ENCODE measurements at places on chromosomes 7 and 10.
A peak's percentile ranks its signal among the peaks of the same experiment; 100 is the strongest.

- no peak for DNase-seq
These were observed 100.5 kb downstream of the CALD1 start for GRCh38 chr7:134879815-134880475.

DNA sequence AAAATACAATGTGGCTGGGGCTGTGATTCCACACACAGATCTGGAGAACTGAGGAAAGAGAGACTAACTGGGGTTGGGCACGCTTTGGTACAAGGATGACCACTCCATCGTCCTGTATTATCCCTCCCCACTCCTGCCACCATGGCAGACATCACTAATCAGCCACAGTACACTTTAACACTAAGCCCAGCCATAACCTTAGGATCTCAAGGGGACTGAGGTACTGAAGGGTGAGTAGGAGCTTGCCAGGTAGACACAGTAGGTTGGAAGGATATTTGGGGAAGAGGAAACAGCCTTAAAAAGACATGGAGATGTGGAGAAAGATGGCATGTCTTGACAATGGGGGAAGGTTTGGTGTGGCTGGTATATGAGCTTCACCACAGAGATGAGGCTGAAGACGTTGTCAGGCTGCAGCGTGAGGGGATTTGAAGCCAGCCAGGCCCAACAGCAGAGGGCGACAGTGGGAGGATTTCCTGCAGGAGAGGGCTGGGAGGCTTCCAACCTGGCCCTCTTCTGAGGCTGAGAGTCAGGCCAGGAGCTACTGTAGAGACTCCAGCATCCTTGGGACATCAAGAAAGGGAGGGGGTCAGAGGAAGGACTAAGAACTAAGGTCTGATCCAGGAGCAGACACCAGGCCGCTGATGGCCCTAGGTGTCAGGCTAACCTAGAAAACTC is 58.6 kb upstream of the COL13A1 start:
- no peak for DNase-seq

GRCh38 chr10:121644501-121644900 is 46.3 kb upstream of the FGFR2 start:
- no peak for DNase-seq

DNA sequence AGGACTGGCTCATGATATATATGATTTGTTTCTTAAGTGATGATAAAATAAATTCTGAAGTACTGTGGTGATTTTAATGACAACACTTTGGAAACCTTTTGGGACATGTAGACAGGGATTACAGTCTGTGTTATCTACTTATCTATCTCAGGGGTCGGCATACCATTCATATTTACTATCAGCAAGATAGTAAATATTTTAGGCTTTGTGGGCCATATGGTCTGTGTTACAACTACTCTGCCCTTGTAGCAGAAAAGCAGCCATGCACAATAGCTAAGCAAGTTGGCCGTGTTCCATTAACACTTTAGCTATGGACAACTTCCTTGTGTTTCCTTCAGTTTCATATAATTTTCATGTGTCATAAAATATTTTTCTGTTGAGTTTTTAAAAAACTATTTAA is 97.8 kb upstream of the PRPS1L1 start:
- no peak for DNase-seq

DNA sequence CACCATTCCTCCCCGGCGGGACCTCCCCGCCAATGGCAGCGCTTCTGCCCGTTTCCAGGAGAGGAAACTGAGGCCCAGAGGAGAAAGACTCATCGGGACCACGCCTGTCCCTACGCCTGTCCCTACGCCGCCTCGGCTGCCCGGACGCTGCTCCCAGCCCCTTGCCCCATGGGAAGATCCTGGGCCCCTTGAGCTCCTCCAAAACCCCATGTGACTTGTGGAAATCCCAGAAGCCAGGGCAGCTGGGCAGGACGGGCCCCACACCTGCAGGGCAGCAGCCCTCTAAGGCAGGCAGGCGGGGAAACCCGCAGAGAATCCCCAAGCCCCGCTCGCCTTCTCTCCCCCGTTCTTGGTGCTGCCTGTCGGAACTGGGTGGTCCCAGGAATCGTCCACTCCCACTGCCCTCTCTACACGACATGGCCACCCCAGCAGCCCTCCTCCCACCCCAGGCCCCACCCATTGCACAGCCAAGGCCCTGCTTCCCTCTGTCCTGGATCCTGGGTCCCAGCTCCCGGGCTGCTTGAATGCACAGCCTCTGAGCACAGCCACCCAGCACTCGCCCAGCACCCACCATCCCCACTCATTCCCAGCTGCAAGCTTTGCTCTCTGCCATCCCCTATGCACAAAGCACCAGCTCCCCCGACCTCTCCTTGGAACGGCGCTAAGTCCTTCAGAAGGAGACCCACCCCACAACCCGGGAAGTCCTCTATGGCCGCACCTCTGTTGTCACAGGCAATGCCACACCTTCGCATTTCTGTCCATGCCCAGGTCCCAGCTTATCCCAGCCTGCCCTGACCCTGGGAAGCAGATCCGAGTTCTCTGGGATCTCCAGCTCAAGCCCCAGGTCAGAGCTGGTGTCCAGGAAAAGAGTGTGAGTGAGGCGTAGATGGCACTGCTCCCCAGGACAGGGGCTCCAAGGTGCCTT is 50.6 kb downstream of the SLC29A4 start:
- no peak for DNase-seq

DNA sequence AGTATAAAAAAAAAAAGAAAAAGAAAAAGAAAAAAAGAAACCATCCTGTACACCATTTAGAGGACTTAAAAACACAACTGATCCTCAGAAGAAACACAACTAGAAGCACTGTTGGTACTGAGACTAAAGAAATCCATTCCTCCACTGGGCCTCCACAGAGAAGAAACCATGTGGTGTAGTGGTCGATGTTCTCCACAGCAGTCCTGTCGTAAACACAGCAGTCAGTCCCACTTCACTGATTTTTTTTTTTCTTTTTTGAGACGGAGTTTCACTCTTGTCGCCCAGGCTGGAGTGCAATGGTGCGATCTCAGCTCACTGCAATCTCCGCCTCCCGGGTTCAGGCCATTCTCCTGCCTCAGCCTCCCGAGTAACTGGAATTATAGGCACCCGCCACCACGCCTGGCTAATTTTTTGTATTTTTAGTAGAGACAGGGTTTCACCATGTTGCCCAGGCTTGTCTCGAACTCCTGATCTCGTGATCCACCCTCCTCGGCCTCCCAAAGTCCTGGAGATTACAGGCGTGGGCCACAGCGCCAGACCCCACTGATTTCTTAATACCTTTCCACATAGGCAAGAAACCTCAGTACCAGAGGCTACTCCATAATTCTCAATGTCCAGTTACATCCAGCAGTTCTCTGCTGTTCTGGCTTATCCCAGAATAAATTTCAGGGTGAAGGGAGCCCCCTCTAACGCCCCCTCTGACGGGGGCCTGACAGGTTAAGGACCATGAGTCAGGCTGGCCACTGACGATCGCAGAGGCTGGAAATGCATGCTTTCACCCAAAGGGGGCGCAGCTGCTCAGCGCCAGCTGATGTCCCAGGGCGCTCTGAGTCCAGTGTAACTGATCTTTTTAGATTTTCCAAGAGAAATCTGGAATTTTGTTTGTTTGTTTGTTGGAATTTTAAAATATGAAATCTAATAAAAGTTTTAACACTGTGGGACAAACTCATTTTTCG is 24.8 kb upstream of the FFAR4 start:
- peak; percentile 18 for DNase-seq

- DNase-seq, result no peak
These were observed 26.4 kb upstream of the ADRB1 start for GRCh38 chr10:114017271-114017670.

DNA sequence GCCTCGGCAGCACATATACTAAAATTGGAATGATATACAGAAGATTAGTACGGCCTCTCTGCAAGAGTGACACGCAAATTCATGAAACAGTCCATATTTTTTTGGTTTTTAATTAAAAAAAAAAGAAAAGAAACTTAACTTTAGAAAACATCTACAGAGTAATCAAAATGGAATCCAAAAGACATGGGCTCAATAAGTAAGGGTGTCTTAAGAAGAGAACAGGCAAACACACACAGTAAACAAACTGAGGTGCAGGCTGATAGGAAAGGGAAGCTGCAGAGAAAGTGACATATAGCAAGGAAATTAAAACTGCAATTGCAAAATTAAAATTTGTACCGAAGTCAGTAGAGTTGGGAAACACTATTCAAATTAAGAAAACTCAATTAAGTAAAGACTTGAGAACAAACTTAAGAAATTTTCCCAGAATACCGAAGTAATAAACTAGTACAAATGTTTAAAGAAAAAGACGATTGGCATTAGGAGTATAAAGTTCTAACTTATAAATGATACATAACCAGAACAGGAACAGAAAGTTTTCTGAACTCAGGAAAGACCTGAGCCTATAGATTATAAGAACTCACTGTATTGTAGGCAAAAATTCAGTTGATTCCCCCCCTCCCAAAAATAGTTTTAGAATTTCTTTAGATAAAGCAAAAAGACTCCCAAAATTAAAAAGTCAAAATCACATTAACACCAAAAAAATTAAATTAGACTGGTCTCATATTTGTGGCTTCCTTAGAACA is 16.3 kb downstream of the MTPN start:
- no peak for DNase-seq

DNA sequence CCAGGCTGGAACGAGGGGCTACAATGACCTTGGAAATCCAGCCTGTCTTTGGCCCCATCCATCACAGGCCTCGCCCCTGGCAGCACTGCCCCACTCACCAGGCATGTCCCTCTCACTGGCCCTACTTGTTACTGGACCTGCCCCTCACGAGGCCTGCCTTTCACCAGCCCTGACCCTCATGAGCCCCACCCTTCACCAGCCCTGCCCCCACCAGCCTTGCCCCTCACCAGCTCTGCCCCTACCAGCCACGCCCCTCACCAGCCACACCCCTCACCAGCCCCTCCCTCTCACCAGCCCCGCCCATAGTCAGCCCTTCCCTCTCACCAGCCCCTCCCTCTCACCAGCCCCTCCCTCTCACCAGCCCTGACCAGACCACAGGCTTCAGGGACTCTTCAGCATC is 57.8 kb downstream of the COL26A1 start:
- DNase-seq, result no peak

DNA sequence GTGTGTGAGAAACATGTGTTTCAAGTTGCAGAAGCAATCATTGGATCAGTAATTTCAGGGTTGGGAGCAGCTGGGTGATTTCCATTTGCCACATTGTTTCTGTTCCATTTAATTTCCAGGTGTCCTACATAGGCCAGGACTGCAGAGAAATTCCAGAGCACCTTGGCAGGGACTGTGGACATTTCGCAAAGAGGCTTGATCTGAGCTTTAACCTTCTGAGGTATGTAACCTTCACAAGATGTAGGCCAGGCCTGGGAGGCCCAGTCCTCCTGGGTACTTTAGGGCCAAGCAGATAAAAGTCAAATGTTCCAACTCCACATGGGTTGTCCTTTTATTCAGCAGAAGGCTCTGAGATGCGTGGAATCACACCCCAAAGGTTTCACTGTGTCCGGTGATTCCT is 6.9 kb downstream of the LRMDA start:
- DNase-seq, result no peak

DNA sequence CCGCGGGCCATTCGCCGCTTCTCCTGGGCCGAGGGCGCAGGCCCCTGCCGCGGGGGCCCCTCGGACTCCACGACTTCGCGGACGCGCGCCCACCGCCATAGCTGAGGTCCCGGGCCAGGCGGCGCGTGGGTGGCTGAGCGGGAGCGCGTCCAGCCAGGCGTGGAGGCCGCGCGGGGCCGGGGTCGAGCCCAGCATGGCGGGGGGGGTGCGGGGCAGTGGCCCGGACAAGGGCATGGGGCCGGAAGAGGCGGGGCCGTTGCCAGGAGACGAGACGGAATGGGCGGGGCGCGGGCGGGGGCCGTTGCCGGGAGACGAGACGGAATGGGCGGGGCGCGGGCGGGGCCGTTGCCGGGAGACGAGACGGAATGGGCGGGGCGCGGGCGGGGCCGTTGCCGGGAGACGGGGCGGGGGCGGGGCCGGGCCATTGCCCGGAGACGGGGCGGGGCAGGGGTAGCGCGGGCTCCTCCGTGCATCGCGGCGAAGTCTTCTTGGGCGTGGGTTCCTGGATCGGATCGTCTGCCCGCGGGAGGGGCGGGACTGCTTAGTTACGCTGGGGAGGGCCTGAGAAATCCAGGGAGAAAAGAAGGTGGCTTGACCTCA is 14.8 kb downstream of the ADAM8 start:
- DNase-seq, result peak; percentile 91

- no peak for DNase-seq
These were observed 112.8 kb downstream of the JCAD start for GRCh38 chr10:29946614-29946952.

GRCh38 chr10:104340111-104340526 is 1.9 kb upstream of the ITPRIP start:
- no peak for DNase-seq

DNA sequence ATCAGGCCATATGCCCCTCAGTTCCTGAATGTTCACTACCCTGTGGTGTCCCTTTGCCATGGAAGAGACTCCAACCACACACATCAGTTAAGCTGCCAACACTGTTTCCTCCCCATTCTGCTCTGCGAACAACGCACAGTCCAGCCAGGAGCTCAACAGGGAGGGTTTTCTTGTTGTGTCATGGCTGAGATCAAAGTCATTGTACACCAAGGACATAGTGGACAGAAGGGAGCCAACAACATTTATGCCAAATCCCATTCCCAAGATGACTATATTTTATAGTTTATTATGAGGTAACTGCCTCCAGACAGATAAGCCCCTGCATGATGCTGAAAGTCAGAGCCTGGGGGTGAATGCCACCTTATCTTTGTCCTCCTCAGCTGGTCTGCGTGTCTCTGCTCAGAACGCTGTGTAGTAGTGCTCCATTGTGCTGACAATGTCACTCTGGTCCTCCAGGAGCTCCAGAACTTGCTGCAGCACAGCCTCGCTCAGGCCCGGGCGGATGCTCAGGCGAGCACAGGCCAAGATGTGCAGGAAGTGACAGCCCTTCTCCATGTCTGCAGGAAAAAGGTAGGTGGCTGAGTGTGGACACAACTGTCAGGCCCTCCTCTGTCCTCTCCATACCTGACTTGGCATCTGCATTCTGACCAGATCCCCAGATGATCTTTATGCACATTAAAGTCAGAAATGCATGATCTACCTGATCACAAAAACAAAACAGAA is 27.1 kb upstream of the SH3PXD2A start:
- DNase-seq, result no peak

DNA sequence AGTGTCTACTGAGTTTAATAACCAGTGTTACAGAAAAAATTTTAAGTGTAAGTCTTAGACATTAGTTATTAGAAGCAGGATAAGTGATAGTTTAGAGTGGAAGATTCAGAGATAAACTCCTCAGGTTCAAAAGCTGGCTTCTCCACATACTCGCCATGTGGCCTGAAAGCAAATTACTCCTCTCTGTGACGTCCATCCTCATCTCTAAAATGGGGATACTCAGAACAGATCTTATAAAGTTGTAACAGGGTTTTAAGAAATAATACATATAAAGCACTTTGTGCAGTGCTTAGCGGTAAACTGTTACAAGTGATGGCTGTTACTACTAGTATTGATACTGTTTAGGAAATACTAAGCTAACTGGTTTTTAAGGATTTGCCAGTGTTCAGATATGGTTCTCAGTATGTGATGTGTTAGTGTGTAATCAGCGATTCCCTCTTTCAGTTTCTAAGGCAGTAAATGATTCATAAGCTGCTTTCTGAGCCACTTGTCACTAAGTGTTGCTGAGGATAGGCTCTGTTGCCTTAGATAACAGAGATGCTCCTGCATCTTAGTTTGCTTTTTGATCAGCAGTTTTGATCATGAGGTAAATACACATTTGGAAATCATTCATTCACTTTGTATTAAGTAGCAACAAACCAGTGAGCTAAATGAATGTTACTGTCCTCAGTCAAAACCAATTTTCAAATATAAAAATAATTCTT is 58.7 kb downstream of the CYP51A1 start:
- no peak for DNase-seq

GRCh38 chr7:100826514-100827329 is 601 bp downstream of the EPHB4 start:
- no peak for DNase-seq

- DNase-seq, result no peak
These were observed 424.8 kb downstream of the MDFIC start for GRCh38 chr7:115346685-115347084.

GRCh38 chr7:106808967-106809635 is 56.0 kb upstream of the PIK3CG start:
- no peak for DNase-seq

Data from NCI-H146 (cell line).